ENCODE measurements at places on chromosomes 5 and 9. TPM values are rescaled to one million over a fixed set of nuclear protein-coding genes. Genes with fewer than 3 reads are reported as not detected.

Gene SPATA31D4
- total RNA-seq = not detected

Gene GDNF
- not detected for total RNA-seq

DNA sequence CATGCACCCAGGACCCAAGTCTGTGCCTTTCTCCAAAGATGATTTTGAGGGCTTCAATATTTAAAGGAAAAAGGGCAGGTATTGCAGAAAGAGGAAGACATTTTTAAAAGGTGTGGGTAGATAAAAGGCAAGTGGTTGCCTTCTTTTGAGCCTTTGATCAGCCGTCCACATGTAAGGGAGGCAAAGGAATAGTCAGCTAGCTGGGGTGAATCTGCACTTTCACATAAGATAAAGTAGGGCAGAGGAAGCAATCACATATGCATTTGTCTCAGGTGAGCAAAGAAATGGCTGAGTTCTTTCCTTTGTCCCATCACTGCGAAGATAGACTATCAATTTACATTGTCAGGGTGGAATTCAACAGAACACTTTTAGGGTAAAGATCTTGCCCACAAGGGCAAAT, 19.9 kb downstream of the MGAT1 start:
- H3K27me3 ChIP-seq = no peaks in the 10 kb centered on the region
- H3K27ac ChIP-seq = no peak overlapping the region

Gene EXOSC2
- total RNA-seq = 12.6 TPM
